ACHN (cell line): ENCODE measurements at places on chromosomes 4 and X.
A peak's percentile ranks its signal among the peaks of the same experiment; 100 is the strongest.

- peak; percentile 53 for DNase-seq
These were observed 12.8 kb upstream of the ELOVL6 start for GRCh38 chr4:110211007-110211769.

DNA sequence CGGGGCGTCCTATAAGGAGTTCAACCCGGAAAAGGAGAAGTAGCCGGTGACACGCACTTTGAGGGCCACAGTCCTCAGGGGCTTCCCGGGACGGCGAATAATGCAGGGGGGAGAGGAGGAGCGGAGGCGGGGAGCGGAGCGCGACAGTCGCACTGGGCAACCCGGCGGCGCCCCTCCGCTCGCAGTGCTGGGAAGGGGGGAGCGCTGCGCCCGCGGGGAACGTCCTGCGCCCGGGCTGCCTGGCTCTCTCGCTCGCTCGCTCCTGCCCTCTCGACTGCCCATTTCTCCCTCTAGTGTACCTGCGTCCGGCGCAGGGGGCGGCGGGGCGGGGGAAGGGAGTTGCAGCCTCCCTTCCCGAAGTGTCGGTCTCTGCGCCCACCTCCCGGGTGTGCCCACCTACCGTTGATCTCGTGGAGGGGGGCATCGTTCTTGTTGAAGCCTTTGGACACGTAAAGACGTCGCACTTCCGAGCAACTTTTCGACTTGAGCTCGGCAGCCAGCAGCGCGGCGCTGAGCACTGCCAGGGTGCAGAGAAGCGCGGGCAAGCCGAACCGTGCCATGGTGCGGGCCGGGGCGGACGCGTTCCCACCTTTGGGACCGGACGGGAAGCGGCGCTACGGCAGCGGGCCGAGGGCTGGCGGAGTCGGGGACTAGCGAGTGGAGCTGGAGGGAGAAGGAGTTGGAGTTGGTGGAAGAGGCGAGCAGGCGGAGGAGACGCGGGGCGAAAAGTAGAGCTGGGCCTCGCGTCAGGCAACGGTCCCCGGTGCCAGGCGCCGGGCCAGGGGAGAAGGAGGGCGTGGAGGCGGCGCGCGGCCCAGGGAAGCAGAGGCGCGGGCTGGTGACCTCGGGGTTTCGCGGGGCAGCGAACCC is 648 bp downstream of the GPC4 start:
- DNase-seq: peak; percentile 0

- no peak for DNase-seq
These were observed 173.1 kb upstream of the SLIT2 start for GRCh38 chr4:20078644-20079043.

GRCh38 chrX:40852586-40852985 is 117.2 kb upstream of the MED14 start:
- no peak for DNase-seq

GRCh38 chr4:8533274-8533865 is 46.8 kb upstream of the GPR78 start:
- no peak for DNase-seq

GRCh38 chrX:14309431-14309830 is 219.9 kb upstream of the GLRA2 start:
- no peak for DNase-seq

- no peak for DNase-seq
These were observed 78.1 kb downstream of the EVC start for GRCh38 chr4:5789141-5789540.

DNA sequence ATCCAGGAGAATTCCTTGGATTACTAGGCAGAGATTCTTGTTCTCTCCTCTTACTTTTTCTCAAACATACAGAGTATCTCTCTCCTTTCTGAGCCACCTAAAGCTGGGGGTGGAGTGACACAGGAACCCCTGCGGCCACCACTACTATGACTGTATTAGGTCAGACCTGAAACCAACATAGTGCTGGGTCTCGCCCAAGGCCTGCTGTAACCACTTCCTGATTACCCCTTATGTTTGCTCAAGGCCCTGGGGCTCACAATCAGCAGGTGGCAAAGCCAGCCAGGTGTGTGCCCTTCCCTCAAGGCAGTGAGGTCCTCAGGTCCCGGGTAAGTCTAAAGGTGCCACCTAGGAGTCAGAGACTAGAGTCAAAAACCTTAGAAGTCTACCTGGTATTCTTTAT is 166.4 kb downstream of the PARM1 start:
- DNase-seq: no peak

DNA sequence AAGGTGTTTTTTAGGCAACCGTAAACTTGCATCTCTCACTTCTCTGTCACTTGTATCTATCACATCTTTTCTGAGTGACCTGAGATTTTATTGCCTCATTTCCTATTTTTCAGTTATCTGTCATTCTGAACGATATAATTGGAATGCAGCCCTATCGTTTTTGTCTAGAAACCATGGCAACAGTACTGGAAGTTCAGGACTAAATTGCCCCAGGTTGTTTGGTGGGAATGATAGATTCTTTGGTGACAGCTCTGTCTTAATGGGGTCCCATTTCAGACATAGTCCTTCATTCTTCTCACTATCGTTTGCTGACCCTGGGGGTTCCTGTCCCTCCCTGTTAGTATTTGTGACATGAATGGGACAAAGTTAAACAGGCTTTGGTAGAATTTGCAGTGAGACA is 267.7 kb upstream of the GALNT7 start:
- no peak for DNase-seq

DNA sequence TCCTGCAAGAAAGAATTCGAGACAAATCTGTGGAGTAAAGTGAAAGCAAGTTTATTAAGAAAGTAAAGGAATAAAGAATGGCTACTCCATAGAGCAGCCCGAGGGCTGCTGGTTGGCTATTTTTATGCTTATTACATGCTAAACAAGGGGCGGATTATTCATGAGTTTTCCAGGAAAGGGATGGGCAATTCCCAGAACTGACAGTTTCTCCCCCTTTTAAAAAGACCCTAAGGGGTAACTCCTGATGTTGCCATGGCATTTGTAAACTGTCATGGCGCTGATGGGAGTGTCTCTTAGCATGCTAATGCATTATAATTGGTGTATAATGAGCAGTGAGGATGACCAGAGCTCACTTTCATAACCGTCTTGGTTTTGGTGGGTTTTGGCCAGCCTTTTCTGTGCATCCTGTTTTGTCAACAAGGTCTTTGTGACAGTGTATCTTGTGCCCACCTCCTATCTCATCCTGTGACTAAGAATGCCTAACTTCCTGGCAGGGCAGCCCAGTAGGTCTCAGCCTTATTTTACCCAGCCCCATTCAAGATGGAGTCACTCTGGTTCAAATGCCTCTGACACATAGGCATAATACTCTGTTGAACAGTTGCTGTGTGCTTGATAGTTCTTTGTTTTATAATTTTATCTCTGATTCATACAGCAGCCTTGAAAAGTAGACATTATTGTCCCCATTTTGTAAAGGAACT is 25.8 kb downstream of the GAB1 start:
- no peak for DNase-seq

- no peak for DNase-seq
These were observed 39.8 kb downstream of the XIAP start for GRCh38 chrX:123899701-123900100.

- peak; percentile 12 for DNase-seq
These were observed 125.1 kb upstream of the FRMPD4 start for GRCh38 chrX:12013211-12013618.

- peak; percentile 62 for DNase-seq
These were observed 89.6 kb upstream of the PRPS2 start for GRCh38 chrX:12701628-12702027.

GRCh38 chrX:119685225-119686066 is 7.5 kb downstream of the SEPTIN6 start:
- DNase-seq: no peak

- no peak for DNase-seq
These were observed 127.4 kb upstream of the SFRP2 start for GRCh38 chr4:153916273-153916755.

DNA sequence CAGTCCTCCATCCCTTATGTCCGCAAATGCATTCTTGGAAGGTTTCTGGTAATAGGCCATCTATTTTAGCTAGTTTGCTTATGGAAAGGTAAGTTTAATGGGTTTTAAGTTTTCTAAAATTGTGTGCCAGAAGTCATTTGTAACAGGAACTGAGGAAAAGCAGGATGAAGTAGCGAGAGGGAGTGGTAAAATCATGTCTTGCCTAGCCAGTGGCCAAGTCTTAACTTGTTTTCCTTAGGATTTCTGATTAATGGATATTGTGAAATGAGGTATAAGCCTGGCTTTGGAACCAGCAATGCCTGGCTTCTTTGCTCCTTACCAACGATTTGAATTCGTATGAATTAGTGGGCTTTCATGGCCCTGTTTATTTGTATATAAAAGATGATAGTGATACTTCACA is 7.3 kb downstream of the SEC24B start:
- no peak for DNase-seq

DNA sequence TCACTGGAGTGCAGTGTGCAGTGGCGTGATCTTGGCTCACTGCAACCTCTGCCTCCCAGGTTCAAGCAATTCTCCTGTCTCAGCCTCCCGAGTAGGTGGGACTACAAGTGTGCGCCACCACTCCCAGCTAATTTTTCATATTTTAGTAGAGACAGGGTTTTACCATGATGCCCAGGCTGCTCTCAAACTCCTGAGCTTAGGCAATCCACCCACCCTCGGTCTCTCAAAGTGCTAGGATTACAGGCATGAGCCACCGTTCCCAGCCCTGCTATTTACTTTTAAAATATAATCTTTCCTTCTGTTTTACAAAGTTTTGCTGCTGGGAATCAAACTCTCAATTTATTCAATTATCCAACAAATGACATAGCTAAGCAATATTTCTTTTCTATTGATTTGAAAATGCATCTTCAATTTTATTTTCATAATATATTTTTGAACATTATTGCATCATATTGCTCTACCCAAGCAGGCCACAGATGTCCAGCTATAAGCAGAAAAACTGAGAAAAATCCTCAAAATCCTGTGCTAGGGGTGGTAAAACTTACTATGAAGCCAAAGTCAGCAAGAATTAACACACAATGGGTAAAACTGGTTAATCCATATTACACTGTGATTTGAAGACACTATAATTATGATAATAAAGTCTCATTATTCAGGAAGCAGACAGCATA is 5.2 kb downstream of the TIFA start:
- no peak for DNase-seq

DNA sequence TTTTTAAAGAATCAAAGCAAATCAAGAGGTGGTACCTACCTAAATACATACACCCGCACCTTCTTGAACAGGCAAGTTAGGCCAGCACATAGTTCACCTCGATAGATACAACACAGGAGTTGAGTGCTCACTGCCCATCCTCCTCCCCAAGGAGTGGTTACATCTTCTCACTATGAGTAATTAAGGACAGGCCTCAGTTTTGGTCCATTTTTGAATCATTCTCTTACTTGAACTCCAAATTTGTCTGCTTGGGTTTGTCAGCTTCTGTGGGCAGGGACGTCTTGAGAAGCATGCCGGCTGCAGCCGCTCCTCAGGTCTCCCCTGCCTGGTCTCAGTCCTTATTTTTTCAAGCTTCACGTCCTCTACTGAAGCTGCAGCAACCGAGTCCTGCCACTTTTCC is 190.6 kb upstream of the RBPJ start:
- no peak for DNase-seq

DNA sequence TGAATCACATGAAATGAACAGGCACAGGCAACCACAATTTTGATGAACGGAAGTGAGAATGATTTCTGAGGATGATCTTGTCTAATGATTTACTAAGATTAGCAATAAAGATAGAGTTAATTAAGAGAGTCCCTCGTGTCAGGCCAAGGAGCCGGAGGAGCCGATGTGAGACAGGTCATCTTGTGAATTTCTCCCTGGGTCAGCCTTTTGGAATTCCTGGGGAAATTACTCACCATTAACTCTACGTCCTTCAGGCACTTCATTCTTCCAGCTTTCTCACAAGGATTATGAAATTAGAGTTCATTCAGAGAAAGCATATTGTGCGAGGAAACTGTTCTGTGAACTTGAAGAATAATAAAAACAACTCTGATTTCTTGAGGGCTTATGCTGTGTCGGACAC is 86.7 kb downstream of the PSAPL1 start:
- DNase-seq: peak; percentile 77

DNA sequence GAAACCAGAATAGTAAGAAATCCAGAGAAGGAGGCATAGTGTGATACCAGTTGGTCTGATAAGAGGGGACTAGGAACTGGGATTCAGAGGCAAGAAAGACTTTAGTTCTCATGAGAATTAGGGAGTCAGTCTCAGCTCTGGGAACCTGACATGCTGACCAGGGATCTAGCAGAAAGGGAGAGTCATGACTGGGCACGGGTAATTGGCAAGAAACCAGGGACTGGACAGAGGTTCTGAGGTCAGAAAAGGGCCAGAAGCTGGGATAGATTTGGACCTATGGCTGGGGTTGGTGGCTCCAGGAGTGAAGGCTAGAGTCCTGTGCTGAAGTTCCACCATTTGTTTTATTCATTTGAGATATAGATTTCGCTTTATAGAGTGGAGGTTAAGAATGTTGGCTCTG is 110.2 kb upstream of the C1GALT1C1 start:
- DNase-seq: no peak

DNA sequence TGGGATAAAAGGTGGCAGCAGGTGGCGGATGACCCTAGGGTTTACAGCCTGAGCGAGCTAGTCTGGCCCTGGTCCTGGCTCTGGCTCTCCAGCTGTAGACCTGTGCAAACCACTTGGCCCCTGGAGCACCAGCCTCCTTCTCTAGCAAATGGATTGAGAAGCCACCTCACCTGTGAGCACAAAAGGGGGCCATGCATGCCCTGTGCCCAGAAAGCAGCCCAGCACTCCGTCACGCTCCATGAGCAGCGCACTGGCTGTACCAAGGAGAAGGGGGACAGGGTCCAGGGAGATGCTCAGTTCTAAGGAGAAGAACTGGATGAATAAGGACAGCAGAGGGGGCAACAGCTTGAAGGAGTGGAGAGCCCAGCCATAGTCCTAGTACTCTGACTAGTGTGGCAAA is 46.9 kb upstream of the C4orf50 start:
- DNase-seq: no peak

DNA sequence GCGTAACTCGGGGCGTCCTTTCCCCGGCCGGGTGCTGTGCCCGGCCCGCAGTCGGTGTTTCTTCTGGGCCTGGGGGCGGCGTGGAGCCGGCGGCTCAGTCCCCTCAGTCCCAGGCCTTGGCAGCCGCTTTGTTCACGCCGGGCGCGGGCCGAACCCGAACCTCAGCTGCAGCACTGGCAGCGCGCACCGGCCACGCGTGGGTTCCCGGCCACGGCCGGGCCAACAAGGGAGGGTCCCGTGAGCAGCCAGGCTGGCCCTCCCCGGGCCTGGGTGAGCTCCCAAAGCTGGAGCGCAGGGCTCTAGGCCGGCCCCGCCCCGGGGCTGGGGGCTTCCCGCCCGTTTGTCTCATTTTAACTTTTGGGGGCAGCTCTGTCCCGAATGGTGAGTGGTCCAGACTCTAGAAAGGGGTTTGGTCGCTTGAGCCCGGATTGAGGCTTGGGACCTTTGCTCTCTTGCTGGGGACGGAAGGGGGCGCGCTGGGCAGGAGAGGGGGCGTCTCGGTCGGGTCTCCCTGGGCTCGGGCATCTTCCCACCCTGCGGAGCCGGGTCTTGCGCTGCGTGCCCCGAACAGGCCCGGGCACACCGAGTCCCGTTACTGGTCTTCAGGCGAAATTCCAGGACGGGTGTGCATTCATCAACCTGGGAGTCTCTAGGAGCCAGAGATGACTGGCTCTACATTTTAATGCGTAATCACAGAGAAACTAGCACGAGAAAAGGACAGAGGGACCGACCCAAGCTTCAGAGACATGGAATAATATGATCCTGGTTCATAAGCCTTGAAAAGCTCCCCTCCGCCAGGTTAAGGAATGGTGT is 177.1 kb downstream of the CBR4 start:
- peak; percentile 21 for DNase-seq

- no peak for DNase-seq
These were observed 123.9 kb upstream of the NAP1L5 start for GRCh38 chr4:88821522-88821921.
